ENCODE measurements at places on chromosomes 3 and 15.
A peak's percentile ranks its signal among the peaks of the same experiment; 100 is the strongest.

DNA sequence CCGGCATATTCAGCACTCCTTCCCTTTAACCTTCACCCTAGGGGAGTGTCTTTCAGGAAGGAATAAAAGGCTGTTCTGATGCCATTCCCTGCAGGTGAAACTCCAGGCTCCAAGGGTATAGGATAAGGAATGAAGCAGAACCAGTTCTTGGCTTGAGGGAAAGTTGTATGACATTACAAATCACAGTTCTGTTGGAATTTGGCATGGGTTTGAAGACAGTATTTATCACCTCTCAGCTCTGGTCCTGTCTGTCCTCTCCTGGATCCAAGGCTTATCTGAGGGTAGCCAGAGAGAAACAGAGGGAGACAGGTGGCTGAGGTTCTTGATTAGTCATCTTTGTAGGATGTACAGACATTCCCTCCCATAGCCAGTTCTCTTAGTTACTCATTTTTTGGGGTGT lies 37.1 kb downstream of the RAB11A start:
- peak; percentile 14 for DNase-seq

DNA sequence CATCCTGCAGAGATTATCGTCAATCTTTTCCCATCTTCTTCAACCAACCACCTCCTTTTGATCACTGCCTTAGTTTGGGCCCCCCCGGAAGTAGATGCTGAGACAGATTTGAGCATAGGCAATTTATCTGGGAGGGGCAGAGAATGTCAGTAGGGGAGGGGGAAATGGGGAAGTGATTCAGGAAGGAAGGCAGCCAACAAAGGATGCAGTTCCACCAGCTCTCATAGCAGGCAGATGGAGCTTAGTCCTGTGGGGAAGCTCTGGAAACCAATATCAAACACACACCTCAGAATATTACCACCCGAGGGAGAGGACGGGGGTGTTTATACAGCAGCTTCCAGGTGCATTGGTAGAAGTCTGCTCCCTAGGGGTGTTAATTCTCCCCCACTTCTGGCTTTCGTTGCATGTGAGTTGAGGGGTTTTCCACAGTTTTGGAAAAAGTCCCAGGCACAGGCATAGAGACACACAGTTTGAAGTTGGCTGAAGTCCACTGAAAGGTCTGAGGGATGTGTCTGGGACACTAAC lies 91.5 kb upstream of the TNFAIP8L3 start:
- no peak for DNase-seq

GRCh38 chr15:40006003-40006402 lies 33.0 kb downstream of the SRP14 start:
- no peak for DNase-seq

- DNase-seq: no peak
These were observed 47.6 kb upstream of the ST8SIA2 start for GRCh38 chr15:92346063-92346462.

DNA sequence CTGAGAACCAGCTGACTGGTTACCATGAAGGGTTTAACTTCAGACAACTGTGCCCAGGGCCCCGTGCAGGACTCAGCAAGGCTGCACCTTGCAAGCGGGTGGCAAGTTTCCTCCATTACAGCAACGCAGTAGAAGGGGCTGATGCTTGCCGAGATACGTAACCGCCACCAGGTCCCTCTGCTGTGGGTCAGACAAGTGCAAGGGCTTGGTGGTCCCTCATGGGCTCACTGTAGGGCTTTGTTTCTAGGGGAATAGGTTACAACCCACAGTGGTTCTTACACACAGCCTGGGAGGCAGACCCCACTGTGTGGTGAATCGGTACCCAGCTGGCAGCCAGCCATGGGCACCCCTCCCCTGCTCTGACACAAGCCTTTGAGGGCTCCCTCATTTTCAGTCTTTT lies 15.5 kb upstream of the SNRPA1 start:
- DNase-seq: peak; percentile 53

GRCh38 chr3:177994976-177995375 lies 541.3 kb upstream of the KCNMB2 start:
- no peak for DNase-seq

GRCh38 chr3:66418475-66418931 lies 82.3 kb downstream of the LRIG1 start:
- DNase-seq: no peak

GRCh38 chr3:47000198-47000815 lies 20.8 kb downstream of the NBEAL2 start:
- DNase-seq: no peak

Measured in activated effector memory CD4-positive, alpha-beta T cell treated with anti-CD3 and anti-CD28 coated beads, Interleukin-2, amount 50 U/mL, for 16 hours (primary cell).